ENCODE measurements at places on chromosomes 7 and 10. TPM values are rescaled to one million over a fixed set of nuclear protein-coding genes. Genes with fewer than 3 reads are reported as not detected.
A peak's percentile ranks its signal among the peaks of the same experiment; 100 is the strongest.

DNA sequence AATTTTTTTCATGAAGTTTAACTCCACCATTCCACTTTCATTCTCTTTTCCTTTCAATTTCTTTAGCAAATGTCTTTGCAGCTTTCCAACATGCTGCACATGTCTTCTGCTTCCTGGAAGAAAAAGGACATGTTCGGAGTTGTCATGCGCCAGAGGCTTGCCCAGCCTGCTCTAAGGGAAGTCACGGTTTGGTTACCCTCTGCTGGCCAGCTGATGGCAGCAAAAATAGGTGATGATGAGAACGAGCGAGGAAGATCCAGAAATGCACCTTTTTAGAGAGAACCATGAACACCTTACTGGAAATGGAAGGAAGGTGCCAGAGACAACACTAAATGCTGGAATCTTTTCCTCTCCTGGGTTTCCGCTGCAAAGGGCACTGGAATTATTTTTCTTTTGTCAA is 4.9 kb upstream of the ZSCAN21 start:
- DNase-seq, result peak; percentile 53

GRCh38 chr10:97685395-97685958 is 1.6 kb downstream of the AVPI1 start:
- peak; percentile 58 for DNase-seq

- no peak for DNase-seq
These were observed 7.9 kb upstream of the RAPGEF5 start for GRCh38 chr7:22364900-22365299.

DNA sequence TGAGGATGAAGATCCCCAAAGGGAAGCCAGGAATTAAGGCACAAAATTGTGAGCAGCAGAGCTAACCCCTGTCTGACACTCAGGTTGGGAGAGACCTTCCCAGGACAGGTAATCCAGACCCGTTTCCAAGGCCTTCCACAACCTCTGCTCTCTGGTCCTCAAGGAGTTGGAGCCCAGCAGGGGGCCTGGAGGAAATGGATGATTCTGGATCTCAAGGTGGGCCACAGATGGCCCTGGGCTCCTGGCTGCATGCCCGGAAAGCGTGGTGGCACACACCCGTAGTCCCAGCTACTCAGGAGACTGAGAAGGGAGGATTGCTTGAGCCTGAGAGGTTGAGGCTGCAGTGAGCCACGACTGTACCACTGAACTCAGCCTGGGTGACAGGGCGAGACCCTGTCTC is 42.3 kb downstream of the DPYSL4 start:
- no peak for DNase-seq

GRCh38 chr7:158327571-158328180 is 259.9 kb downstream of the PTPRN2 start:
- no peak for DNase-seq

EGR2 gene
- 1.4 TPM for total RNA-seq

- DNase-seq, result no peak
These were observed 12.1 kb upstream of the PPIA start for GRCh38 chr7:44784364-44784763.

DNA sequence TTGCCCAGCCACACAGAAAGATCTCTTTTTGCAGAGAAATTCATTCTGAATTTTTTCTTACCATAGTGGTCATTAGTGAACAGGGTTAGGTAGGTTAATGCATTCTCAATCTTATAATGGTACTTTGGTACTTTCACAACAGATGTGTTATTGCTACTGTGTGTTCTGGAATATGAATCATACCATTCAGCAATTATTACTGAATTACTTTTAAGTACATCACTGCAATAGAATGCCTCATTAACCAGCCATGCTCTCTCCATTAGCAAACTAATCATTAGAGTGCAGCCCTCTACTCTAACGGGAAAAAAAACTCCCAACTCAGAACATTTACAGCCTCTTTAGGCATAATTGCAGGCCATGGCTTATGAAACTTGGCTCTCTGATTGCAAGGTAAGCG is 102.1 kb downstream of the DOCK4 start:
- DNase-seq, result no peak

LOXL4 gene
- 0.97 TPM for total RNA-seq

GRCh38 chr10:33365871-33366411 is 31.5 kb upstream of the NRP1 start:
- DNase-seq, result peak; percentile 83

DNA sequence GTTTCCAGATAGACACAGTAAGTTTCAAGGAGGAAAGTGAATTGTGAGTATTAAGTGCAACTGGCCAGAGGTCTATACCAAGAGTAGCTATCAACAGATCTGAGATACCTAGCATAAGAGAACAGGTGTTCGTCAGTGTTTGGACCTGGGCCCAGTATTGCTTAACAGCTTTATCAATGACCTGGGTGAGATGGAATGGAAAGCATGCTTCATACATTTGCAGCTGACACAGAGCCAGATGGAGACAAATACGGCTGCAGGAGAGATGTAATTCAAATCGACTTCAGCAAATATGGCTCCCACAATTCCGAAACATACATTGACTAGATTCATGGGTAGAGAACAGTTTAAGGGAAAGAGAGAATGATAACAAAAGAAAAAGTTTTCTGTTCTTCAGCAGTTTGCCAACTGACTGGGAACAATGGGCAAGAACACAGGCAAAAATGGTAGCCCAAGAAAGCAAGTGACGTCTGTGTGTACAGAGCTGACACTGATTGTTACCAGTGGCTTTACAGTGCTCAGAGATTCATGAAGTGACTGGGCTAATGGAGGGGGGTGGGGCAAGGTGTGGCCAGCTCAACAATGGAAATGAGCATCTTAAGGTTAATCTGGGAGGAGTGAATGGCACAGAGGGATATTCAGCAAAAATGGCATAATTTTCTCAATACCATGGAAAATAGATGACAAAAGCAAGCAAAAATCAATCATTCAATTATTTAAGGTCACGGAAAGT is 28.0 kb upstream of the COBL start:
- no peak for DNase-seq

C1QL3 gene
- total RNA-seq, result not detected

DNA sequence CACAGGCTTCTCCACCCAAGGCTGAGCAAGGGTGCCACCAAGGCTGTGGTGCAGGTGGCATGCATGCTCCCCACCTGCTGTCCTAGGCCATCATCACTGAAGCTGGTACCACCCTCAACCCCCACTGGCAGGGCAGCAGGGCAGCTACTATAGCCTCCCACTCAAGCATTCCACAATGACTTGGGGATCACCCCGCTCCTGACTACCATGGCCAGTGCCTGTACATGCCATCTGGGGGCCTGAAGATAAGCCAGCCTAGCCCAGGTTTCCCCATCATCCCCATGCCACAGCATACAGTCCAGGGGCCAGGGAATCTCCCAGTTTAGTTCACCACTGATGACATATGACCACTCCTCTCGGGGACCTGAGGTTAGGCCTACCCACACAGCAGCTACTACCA is 510.9 kb upstream of the LRRTM3 start:
- DNase-seq, result no peak

DNA sequence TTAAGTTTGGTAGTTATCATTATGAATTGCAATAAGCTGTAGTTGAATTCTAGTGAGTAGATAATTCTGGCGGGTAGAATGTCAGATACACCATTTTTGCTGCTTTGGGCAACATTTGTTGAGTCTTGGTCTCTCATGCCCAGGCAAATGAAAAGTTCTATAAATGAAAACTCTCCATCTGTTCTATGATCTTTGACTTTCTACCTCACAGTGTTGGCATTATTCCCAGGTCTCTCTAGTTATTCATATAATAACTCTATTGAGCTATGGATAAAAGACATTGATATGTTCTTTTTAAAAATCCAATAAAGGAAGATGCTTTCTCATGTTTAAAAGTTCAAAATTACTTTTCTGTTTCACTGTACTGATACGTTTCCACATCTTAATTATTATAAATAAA is 415.3 kb upstream of the SEMA3D start:
- no peak for DNase-seq

GRCh38 chr7:71112436-71112835 is 19.5 kb upstream of the GALNT17 start:
- no peak for DNase-seq

ANKRD22 gene
- total RNA-seq, result not detected

AS3MT gene
- total RNA-seq, result 0.34 TPM

DNA sequence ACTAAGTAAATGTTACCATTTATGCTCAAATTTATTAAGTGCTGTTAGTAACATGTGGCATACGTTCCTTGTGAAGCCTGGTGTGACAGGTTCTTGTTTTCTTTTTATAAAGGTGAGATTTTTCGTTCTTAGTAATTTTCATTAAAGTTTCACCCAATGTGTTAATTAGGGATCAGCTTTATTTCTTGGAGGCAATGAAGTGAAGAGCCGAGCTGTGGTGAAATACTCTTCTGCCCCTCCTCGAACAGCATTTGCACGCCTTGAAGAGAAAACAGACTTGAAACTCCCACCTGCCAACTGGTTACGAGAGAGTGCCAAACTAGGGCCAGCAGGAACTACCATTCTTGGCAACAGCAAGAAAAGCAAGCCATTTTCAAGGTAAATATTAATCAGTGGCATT is 1.5 kb downstream of the EDRF1 start:
- no peak for DNase-seq

GRCh38 chr10:124001391-124002148 is 91.8 kb downstream of the CHST15 start:
- DNase-seq, result no peak

DNA sequence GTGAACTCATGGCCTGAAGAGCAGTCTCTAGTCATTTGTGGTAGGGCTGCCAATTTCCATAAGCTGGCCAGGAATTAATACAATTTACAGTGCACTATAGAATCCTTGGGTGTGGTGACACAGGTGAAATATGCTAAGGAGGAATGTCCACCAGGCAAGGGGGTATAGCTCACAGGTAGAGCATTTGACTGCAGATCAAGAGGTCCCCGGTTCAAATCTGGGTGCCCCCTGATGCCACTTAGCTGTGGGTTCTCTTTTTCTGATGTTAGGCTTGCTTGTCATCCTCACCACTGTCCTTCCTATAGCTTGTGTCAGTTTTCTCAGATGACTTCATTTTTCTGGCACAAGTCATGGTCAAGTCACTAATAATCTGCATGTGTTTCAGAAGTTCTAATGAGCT is 108.7 kb downstream of the ZNF467 start:
- no peak for DNase-seq

- no peak for DNase-seq
These were observed 515.7 kb downstream of the RPS24 start for GRCh38 chr10:78549140-78549935.

COBL gene
- 4.6 TPM for total RNA-seq

CYP26C1 gene
- not detected for total RNA-seq

DNA sequence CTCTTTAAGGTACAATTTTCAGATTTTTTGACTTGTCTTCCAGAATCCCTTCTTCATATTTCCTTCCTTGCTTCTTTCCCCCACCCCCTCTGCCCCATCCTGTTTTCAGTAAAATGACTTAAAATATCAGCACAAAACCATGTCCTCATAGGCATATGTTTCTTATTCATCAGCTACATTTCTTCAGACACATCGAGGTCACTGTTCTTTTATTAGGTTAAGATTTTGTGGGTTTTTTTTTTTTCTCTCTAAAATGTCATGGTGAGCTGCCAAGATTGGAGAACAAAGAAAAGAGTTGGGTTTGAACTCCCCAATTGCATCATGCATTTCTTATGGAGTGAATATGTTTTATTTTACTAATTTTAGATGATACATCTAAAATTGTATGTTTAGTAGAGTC is 35.8 kb downstream of the LAMB4 start:
- DNase-seq, result no peak

DNAJB9 gene
- total RNA-seq, result 26.0 TPM

- DNase-seq, result no peak
These were observed 275.5 kb downstream of the ZWINT start for GRCh38 chr10:56085406-56086122.

GRCh38 chr7:136925556-136925955 is 57.1 kb downstream of the CHRM2 start:
- DNase-seq, result peak; percentile 16

GRCh38 chr10:12589791-12590190 is 240.4 kb downstream of the CAMK1D start:
- DNase-seq, result no peak

GRCh38 chr10:49633327-49634068 is 19.7 kb downstream of the CHAT start:
- DNase-seq, result no peak

DNA sequence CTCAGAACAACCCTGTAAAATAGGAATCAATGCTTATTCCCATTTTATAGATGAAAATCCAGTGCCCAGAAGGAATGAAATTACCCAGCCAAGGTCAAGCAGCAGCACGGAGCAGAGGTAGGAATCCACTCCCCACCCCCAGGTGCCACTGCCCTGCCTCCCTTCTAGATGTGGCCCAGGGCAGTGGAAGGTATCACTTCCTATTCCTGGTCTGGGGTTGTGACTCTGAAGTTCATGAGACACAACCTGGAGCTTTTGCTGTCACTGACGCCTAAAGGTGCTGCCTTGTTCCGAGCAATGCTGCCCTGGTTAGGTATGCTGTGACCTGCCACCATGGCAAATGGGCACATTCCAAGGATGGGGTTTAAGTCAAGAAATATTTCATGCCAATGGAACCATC is 53.6 kb downstream of the PIK3AP1 start:
- no peak for DNase-seq

ZNF736 gene
- total RNA-seq, result 8.9 TPM

GRCh38 chr7:27198871-27199801 is 755 bp downstream of the HOXA13 start:
- peak; percentile 73 for DNase-seq

SEM1 gene
- 143 TPM for total RNA-seq

DNA sequence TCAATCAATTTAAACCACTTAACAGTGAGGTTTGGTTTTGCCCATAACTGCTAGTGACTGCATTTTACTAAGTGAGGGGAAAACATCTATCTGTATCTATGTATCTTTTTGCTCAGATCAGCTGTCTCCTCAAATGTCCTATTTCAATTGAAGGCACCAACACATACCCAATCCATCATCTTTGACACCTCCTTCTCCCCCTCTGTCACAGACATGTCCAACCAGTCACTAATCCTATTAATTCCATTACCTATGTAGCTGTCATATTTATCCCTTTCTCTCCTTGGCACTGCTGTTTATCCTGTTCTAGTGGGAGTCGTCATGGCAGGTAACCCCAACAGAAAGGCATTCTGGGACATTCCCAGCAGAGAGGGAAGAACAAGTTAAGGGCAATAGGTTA is 975.2 kb upstream of the AUTS2 start:
- no peak for DNase-seq

ZNF804B gene
- not detected for total RNA-seq

EDRF1 gene
- total RNA-seq, result 19.7 TPM

PKD1L1 gene
- 0.18 TPM for total RNA-seq
